ENCODE measurements at places on chromosomes 7 and 10. TPM values are rescaled to one million over a fixed set of nuclear protein-coding genes. Genes with fewer than 3 reads are reported as not detected.

DNA sequence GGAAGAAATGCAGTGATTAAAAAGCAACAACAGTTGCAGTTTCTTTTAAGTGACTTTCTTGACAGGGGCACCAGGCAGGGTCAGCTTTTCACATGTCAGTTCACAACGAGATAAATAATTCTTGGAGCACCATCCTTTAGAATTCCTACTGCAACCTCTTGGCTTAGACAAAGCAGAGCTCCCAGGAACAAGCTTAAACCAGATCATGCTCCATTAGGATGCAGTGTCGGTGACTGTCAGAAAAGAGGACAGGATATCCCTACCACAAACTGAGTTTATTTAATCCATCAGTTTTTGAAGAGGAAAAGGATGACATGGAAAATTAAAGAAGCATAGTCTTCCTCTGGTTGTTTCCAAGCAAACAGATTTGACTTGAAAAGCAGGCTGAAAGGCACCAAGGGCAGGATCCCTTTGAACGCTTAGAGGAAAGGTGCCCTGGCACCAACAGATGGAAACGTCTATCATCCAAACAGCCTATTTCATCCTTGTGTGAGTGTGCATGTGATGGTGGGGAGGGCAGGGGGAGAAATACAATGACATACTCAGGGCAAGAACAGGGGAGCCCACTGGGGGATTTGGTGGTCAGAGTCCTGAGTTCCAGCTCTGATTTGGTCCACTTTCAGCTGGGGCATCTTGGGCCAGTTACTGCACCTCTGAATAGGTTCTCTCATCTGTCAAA, 332.1 kb upstream of the AOAH start:
- DNase-seq, result no peak
- no peaks in the 10 kb centered on the region for H3K4me1 ChIP-seq
- H3K36me3 ChIP-seq, result peaks cover 9% of the 10 kb centered on the region

Gene CTAGE8
- total RNA-seq, result 0.80 TPM

DNA sequence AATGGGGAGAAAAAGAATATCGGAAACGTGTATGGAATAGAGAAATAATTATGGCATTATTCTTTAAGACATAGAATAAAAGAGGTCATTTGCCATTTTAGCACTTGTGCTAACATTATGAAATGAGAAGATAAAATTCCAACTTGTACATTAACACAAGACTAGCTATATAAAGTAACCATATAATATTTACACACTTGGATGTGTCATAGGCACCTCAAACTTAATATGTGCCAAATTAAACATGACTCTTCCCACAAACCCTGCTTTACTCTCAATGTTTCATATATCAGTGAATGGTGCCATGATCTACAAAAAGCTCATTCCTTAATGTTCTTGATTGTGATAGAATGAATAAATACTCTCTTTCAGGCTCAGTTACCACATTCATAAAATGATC, 4.1 kb upstream of the MINDY3 start:
- no peak overlapping the region for H3K4me3 ChIP-seq
- H3K36me3 ChIP-seq, result no peaks in the 10 kb centered on the region
- peaks cover 3% of the 10 kb centered on the region for H3K27me3 ChIP-seq
- no peak overlapping the region for H3K27ac ChIP-seq
- DNase-seq, result no peak

Gene CEP55
- total RNA-seq, result 3.5 TPM

Gene PON3
- 50.9 TPM for total RNA-seq
